ENCODE measurements at places on chromosomes 1 and 21.

- DNase-seq: no peak
These were observed 191.1 kb downstream of the PTPRC start for GRCh38 chr1:198829944-198830343.

DNA sequence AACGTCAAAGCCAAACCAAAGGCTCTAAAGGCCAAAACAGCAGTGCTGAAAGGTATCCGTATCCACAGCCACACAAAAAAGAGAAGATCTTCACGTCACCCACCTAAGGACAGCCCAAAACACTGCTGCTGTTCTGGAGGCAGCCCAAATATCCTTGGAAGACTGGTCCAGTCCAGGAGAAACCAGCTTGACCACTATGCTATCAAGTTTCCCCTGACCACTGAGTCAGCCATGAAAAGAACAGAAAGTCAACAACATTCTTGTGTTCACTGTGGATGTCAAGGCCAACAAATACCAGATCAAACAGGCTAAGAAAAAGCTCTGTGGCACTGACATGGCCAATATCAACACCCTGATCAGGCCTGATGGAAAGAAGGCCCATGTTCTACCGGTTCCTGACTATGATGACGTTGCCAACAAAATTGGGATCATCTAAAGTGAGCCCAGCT is 32.1 kb downstream of the ARID4B start:
- DNase-seq: no peak

GRCh38 chr21:42409366-42409765 is 5.7 kb downstream of the UBASH3A start:
- DNase-seq: no peak

DNA sequence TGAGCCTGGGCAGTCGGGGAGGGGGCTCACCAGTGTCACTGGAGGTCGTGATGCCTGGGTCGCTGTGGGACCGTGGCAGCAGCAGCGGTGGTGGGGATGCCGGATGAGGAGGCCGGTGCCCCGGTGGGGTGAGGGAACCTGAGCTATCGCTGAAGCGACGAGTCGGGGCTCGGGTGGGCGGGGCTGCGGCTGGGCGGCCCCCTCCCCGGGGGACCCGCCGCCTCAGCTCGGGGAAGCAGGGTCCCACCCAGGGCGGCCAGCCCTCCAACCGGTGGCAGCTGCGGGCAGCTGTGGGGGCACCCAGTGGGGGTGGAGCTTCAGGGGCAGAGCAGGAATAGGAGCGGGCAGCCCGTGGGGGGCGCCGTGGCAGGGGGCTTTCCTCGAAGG is 5.0 kb downstream of the ENTREP3 start:
- DNase-seq: no peak

DNA sequence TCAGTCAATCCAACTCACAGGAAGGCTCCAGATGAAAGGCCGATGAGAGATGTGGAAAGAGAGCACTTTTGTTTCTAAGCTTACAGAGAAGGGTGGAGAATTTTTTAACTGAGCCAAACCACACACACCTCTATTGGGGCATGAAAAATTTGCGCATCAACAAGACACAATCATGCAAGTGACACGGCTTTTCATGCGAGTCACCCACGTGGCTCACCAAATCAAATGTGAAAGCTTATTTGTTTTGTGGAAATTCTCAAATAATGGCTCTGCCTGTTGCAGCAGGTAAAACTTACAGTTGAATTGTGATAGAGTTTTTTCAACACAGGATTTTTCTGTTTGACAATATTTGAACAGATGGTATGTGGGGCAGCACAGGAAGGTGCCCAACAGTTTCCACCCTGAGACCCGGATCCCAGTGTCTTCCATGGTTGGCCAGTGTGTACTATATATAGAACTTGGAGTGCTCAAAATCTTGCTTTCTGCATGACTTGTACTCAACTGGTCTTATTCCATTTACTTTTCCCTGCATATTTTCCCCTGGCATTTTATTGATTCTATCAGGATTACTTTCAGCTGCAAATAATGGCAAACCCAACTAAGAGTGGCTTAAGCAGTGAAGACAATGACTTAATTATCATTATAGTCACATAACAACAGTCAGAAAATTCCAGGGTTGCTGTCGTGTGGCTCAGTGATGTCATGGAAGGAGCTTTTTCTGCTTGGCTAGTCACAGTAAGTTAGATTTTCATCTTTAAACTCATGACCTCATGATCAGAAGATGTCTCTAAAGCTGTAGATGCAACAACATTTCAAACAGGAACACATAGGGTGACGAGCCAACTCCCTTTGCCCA is 90.6 kb upstream of the SIM2 start:
- no peak for DNase-seq

DNA sequence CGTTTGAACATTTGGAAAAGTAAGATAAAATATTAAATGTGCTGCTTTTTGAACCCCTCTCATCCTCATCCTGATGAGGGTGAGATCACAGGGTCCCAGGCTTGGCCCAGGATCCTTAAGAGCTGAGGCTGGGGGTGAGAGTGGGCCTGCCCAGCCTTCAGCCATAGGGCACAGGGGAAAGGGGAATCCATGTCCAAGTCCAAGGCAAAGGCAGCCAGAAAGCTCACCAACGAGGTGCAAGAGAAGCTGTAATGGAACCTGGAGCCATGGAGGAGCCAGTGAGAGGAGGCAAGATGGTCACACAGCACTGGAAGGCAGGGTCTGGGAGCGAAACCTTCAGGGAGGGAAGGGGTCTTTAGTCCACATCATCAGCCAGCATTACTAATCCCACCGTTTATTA is 191.9 kb downstream of the RRAGC start:
- no peak for DNase-seq

DNA sequence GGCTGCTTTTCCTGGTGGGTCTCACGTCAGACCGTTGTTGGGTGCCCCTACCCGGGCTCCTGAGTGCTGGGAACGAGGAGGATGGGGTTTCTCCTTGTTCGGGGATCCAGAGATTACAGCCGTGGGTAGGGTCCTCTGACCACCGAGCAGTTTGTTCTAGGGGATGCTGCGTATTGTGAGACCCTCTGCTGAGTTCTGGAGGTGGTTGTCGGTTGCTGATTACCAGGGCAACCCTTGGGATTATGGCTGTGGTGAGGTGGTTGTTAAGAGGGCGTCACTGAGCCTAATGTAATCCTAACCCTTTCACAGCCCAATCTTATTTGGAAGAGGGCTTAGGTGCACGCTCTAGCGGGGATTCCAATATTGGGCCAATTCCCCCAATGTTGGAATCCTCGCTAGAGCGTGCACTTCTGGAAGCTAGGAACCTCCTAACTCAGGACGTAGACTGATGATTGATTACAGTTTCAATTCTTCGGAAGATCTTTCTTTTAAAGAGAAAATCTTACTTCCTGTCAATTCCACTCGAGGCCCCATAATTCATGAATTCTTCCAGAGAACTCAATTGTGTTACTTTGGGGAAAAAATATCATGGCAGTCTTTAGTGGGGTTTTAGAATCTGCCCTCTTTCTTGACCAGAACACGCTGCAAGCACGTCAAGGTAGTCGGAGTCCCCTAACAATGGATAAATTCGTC is 483 bp downstream of the TCEANC2 start:
- no peak for DNase-seq

DNA sequence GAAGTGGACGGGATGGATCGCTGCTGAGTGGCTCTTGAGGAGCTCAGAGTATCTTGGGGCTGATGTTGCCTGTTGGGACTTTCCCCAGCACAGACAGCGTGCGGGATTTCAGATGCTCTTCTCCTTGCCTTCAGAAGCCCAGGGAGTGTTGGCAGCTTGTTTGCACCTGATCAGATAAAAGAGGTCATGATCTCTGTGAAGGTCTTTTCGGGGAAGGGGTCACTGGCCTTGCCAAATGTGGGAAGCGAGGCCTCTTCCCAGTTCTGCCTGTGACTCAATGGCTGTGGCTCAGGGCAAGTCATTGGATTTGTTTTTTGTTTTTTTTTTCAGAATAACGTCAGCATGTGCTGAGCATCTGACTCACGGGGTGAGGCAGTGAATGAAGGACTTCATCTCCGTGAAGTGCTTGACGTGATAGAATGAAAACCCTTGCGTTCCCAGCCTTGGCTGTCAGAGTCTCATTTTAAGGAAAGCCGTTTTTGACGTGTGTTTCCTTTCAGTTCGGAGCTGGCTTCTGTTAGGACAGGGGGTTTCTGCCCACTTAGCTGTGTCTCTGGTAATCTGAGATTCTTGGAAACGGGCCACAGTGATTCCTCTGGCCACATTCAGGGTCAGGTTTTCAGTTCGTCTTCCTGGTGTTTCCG is 46.7 kb downstream of the GALNT2 start:
- no peak for DNase-seq

GRCh38 chr1:248800459-248800858 is 25.3 kb downstream of the SH3BP5L start:
- no peak for DNase-seq

GRCh38 chr1:164748253-164748899 is 189.4 kb downstream of the PBX1 start:
- no peak for DNase-seq

- DNase-seq: no peak
These were observed 131.8 kb downstream of the PDE4B start for GRCh38 chr1:65924471-65924870.
